ENCODE measurements at places on chromosomes 5 and 9.

GRCh38 chr5:74396913-74397622 is 243.5 kb downstream of the ENC1 start:
- no peak for DNase-seq

- no peak for DNase-seq
Observed at GRCh38 chr5:307306-307705, 14.2 kb upstream of the AHRR start.

- no peak for DNase-seq
Observed at GRCh38 chr9:38134611-38135237, 65.7 kb upstream of the SHB start.

- peak; percentile 75 for DNase-seq
Observed at GRCh38 chr9:89690334-89690912, 85.6 kb downstream of the GADD45G start.

DNA sequence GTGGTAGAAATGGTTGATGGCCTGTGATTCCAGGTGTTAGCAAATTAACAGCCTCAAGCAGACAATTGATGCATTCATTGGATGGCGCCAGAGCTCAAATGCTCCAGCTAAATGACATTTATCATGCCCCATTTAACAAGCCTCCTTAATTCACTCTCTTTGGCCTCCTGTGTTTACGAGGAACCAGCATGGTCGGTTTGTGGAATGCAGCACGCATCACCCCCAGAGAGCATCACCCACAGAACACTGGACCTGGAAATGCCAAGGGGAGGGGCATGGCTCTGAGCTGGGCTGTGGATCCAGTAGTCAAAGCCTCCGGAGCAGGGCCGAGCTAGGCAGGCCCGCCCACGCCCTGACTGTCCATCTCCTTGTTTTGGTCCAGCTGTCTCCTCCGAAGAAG is 434.0 kb downstream of the GADD45G start:
- DNase-seq: no peak

GRCh38 chr5:129118405-129118804 is 23.9 kb downstream of the ISOC1 start:
- no peak for DNase-seq

DNA sequence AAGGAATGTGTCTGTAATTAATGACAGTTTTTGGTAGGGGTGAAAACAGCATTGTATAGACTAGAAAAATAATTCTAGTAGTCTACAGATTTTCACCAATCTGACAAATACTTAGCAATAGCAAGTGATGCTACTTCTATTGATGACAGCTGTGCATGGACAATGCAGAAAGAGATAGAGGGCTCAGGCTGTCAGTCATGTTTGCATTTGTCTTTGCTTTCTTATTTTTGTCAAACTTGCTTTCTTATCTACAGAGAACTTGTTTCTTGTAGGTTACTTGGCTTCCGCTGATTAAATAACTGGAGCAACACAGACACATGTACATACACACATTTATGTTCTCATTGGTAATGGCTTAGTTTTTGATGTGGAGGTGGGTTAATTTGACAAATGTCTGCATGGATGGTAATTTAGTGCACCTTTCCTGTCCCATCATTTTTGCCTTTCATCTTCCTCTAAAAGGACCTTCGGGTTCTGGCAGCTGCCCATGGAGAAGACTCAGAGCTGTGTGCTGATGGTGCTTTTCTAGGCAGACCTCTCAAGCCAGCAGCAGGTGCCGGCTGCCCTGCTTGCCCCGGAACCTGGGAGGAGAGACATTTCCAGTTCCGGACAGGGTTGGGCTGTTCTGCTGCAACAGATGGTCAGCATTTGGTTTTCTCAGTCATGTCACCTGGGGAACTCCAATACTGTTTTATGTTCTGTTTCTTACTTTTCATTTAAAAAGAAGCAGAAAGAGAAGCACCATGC is 28.8 kb downstream of the CAMK4 start:
- peak; percentile 16 for DNase-seq

DNA sequence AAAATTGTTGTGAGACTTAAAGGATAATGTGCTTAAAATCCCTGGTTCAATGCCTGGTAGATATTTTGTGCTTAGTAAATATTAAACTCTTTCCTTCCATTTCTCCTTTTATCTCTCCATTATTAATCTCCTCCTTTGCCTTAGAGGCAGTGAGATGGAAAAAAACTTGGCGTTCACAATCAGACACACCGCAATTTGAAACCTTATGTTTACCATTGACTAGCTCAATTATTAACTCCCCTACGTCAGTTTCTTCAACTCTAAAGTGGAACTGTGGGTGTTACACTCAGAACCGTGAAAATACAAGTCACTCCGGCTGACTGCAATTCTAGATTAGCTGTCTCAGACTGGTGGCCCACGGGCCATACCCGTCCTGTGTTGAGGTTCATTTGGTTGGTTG is 327.2 kb downstream of the DEPDC1B start:
- DNase-seq: no peak

DNA sequence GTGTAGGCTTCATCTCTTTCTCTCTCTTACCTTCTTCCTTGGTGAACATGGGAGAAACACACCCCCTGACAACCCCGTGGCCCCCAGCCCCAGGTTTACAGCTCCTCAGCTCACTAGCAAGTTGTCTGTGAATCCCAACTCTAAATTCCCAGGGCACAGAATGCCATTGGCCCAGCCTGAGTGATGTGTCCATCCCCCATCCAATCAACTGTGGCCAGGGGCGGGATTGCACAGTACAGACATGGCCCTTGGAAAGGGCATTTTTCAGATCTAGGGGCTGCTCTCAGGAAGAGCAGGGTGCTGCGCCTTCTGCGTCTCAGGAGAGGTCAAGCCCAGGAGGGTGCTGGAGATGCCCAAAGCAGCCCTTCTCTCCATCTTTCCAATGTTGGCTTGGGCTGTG is 48.2 kb upstream of the ASS1 start:
- no peak for DNase-seq

GRCh38 chr9:129289883-129290282 is 111.8 kb upstream of the IER5L start:
- DNase-seq: no peak

DNA sequence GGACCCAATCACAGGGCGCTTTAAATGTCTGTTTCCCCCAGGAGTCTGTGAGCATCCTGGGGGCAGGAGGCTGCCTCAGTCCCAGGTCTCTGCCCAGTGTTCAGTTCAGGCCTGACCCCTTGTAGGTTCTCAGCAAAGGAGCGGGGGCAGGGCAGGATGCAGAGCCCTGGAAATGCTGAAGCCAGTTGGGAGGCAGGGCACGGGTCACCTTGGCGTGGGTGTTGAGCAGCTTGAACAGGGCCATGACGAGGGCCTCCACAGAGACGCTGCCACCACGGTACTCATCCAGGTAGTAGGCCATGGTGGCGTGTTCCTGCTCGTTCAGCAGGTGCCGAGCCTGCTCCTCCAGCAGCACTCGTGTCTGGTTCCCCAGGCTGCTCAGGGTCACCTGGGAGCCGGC is 36.3 kb upstream of the AKNA start:
- no peak for DNase-seq

DNA sequence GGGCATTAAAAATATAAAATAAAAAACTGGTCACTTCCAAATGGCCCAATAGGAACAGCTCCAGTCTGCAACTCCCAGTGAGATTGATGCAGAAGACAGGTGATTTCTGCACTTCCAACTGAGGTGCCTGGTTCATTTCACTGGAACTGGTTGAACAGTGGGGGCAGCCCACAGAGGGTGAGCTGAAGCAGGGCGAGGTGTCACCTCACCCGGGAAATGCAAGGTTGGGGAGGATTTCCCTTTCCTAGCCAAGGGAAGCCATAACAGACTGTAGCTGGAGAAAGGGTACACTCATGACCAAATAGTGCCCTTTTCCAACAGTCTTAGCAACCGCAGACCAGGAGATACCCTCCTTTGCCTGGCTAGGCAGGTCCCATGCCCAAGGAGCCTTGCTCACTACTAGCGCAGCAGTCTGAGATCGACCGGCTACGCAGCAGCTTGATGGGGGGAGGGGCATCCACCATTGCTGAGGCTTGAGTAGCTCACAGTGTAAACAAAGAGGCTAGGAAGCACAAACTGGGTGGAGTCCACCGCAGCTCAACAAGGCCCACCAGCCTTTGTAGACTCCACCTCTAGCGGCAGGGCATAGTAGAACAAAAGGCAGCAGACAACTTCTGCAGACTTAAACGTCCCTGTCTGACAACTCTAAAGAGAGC is 12.7 kb downstream of the RLN1 start:
- DNase-seq: no peak
